ENCODE measurements at places on chromosomes 5 and 9.
A peak's percentile ranks its signal among the peaks of the same experiment; 100 is the strongest.

- DNase-seq: peak; percentile 71
Measured at GRCh38 chr5:180784497-180785097, 18.0 kb downstream of the MGAT1 start.

GRCh38 chr5:9869616-9870288, 239.6 kb upstream of the TAS2R1 start:
- DNase-seq: no peak

GRCh38 chr5:103060424-103060954, 59.4 kb downstream of the GIN1 start:
- DNase-seq: no peak

DNA sequence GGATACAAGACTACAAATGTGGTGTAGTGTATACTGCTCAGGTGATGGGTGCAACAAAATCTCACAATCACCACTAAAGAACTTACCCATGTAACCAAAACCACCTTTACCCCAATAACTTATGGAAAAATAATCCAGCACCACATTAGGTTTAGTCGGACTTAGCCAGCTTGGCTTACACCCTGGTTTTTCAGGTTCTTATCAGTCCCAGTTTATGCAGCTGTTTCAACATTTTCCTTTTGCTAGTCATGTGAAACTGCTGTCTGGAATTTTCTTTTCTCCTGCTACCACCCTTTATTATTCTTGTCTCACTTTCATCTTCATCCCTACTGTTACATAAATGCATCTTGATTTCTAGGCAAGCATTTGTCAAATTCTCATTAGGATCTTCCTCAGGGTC, 51.5 kb downstream of the STK32A start:
- DNase-seq: no peak

GRCh38 chr9:83472764-83473163, 65.4 kb downstream of the FRMD3 start:
- DNase-seq: peak; percentile 6

DNA sequence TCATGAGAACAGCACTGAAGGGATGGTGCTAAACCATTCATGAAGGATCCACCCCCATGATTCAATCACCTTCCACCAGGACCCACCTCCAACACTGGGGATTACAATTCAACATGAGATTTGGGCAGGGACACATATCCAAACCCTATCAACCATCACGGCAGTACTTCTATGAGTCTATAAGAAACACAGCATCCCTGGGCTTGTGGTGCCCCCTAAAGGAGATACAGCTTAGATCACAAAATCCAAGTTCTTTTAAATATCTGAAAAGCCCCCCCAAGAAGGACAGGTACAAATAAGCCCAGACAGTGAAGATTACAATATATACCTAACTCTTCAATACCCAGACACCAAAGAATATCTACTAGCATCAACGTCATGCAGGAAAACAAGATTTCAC, 233.7 kb upstream of the ADRA1B start:
- DNase-seq: no peak

GRCh38 chr5:58184910-58185309, 275.0 kb downstream of the PLK2 start:
- DNase-seq: no peak

GRCh38 chr9:14935106-14935751, 25.0 kb upstream of the FREM1 start:
- no peak for DNase-seq

- no peak for DNase-seq
Measured at GRCh38 chr9:27441741-27442070, 82.4 kb upstream of the IFNK start.

DNA sequence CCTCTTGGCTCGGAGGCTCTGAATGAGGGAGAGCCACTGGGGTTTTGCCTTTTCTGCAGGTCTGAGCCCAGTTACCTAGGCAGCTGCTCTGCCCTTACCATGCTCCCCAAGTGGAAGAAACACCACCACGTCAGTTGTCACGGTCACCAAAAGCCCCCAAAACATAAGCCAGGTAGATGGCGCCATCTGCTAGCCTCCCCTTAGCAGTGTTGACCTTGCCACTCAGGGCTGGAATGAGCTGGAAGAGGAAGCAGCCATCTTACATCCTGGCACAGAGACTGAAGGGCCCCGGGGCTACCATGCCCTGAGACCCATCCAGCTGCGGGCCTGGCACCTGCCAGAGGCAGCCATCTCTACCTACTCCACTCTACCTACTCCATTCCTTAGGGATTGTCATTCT, 7.4 kb downstream of the ZER1 start:
- no peak for DNase-seq

- DNase-seq: no peak
Measured at GRCh38 chr5:60651872-60652620, 47.9 kb downstream of the DEPDC1B start.

All from CD8-positive, alpha-beta T cell (primary cell).